ENCODE measurements at places on chromosomes 7 and 10.

DNA sequence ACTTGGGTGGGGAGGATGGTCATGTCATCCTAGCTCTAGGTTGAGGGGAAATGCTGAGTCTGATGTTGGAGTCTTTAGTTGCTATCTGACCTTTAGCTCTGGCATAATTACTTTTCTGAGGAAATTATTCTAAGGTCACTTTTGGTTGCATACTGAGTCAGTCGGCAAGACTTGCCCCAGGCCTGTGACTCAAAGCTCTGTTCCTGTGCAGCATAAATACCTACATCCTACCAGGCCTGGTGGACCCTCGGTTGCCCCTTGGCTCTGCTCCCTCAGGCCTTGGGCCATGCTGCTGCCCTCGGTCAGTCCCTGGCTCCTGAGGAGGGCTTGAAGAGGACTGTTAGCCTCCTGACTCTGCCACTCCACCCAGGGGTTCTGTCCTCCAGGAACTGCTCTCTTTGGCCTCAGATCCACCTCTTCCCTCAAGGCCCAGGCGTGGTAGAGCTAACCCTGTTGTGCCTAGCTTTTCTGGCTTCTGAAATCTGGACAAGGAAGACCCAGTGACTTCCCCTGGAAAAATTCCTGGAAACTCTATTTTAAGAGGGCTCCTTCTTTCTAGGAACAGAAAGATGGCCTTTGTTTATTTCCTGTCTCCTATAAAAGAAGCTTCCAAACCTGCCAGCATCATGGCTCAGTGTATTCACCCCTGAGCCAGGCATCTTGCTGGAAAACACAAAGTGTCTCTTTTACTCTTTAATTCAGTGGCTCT lies 71.2 kb downstream of the TMEM178B start:
- H3K4me3 ChIP-seq, result no peak overlapping the region
- H3K27me3 ChIP-seq, result peaks cover under 1% of the 10 kb centered on the region
- H3K27ac ChIP-seq, result no peak overlapping the region
- no peak for DNase-seq
- H3K36me3 ChIP-seq, result no peaks in the 10 kb centered on the region
- no peaks in the 10 kb centered on the region for H3K4me1 ChIP-seq

DNA sequence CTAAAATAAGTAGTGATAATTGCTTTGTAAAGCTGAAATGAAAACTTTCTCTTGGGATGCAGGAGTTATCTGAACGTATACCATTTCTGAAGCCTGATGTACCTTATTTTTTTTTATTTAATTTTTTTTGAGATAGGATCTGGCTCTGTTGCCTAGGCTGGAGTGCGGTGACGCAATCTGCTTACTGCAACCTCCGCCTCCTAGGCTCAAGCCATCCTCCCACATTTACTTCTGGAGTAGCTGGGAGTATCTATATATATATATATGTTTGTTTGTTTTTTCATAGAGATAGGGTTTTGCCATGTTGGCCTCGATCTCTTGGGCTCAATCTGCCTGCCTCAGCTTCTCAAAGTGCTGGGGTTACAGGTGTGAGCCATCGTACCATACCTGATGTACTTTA lies 2.4 kb downstream of the PMPCB start:
- no peak overlapping the region for H3K27ac ChIP-seq
- H3K27me3 ChIP-seq, result no peaks in the 10 kb centered on the region
- DNase-seq, result no peak
- H3K36me3 ChIP-seq, result peaks cover 49% of the 10 kb centered on the region

DNA sequence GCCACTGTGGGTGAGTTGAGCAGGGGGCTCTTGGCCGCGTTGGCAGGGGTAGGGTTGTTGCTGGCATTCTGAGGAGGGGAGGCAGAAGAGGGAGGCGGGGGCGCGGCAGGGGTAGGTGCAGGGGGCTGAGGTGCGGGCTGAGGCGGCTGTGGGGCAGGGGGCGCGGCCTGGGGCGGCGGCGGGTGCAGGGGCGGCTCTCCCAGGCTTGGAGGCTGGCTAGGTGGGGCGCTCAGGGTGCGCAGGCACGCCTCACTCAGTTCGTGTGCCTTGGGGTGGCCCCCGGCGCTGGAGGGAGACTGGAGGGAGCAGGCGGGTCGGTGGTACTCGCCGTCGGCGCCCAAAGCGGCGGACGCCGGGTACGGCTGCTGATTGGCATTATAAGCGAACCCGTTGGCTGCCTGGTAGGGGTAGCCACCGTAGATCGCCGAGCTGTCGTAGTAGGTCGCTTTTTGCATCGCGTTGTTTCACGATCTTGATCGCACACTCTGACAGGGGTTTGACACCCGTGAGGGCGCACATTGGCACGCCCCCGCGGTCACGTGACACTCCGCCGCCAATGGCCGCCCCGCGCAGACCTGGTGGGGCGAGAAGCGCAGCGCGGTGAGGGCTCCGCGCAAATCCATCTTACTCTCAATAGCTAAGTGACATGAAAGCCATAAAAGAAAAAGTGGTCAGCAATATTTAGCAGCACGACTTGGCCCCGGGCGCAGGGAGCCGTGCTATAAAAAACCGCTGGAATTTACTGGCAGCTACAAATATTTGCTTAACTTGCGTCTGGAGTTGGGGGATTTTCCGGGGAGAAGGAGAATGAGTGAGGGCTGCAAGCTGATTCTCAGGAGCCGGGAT lies 7.9 kb upstream of the HOXA2 start:
- DNase-seq, result no peak
- H3K4me3 ChIP-seq, result no peak overlapping the region
- no peak overlapping the region for H3K27ac ChIP-seq
- peaks cover 4% of the 10 kb centered on the region for H3K27me3 ChIP-seq
- no peaks in the 10 kb centered on the region for H3K4me1 ChIP-seq
- no peaks in the 10 kb centered on the region for H3K36me3 ChIP-seq

- H3K4me1 ChIP-seq, result no peaks in the 10 kb centered on the region
- H3K27me3 ChIP-seq, result no peaks in the 10 kb centered on the region
- no peak overlapping the region for H3K4me3 ChIP-seq
Observed at GRCh38 chr7:47693216-47693615, 111.3 kb upstream of the TNS3 start.

- no peak for DNase-seq
- H3K27me3 ChIP-seq, result no peaks in the 10 kb centered on the region
- H3K36me3 ChIP-seq, result no peaks in the 10 kb centered on the region
- H3K4me3 ChIP-seq, result no peak overlapping the region
- no peaks in the 10 kb centered on the region for H3K4me1 ChIP-seq
Observed at GRCh38 chr7:88455696-88456095, 149.0 kb upstream of the STEAP4 start.

- peaks cover 24% of the 10 kb centered on the region for H3K4me1 ChIP-seq
- no peaks in the 10 kb centered on the region for H3K27me3 ChIP-seq
- H3K4me3 ChIP-seq, result no peak overlapping the region
- H3K36me3 ChIP-seq, result peaks cover 3% of the 10 kb centered on the region
Observed at GRCh38 chr7:104934665-104935064, 79.3 kb upstream of the KMT2E start.

GRCh38 chr10:96417441-96417840 lies 58.6 kb upstream of the OPALIN start:
- no peaks in the 10 kb centered on the region for H3K36me3 ChIP-seq
- no peak for DNase-seq
- peaks cover 5% of the 10 kb centered on the region for H3K27me3 ChIP-seq
- H3K4me1 ChIP-seq, result no peaks in the 10 kb centered on the region
- no peak overlapping the region for H3K27ac ChIP-seq

- H3K27me3 ChIP-seq, result no peaks in the 10 kb centered on the region
- no peak overlapping the region for H3K27ac ChIP-seq
- no peak overlapping the region for H3K4me3 ChIP-seq
- H3K4me1 ChIP-seq, result peaks cover 9% of the 10 kb centered on the region
Observed at GRCh38 chr7:129422727-129423126, 11.5 kb upstream of the STRIP2 start.

- no peak for DNase-seq
- H3K27ac ChIP-seq, result no peak overlapping the region
- no peak overlapping the region for H3K4me3 ChIP-seq
- H3K27me3 ChIP-seq, result peaks cover 16% of the 10 kb centered on the region
- no peaks in the 10 kb centered on the region for H3K36me3 ChIP-seq
- H3K4me1 ChIP-seq, result no peaks in the 10 kb centered on the region
Observed at GRCh38 chr7:95540366-95540765, 54.6 kb downstream of the ASB4 start.

DNA sequence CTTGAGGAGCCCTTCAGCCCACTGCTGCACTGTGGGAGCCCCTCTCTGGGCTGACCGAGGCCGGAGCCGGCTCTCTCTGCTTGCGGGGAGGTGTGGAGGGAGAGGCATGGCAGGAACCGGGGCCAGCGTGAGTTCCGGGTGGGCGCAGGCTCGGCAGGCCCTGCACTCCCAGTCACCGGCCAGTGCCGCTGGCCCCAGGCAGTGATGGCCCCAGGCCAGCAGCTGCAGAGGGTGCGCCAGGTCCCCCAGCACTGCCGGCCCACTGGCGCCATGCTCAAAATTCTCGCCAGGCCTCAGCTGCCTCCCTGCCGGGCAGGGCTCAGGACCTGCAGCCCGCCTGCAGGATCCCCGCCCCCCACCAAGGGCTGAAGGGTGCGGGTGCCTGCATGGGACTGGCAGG lies 128.4 kb upstream of the STARD3NL start:
- no peaks in the 10 kb centered on the region for H3K36me3 ChIP-seq
- DNase-seq, result no peak
- no peaks in the 10 kb centered on the region for H3K4me1 ChIP-seq
- no peak overlapping the region for H3K4me3 ChIP-seq

DNA sequence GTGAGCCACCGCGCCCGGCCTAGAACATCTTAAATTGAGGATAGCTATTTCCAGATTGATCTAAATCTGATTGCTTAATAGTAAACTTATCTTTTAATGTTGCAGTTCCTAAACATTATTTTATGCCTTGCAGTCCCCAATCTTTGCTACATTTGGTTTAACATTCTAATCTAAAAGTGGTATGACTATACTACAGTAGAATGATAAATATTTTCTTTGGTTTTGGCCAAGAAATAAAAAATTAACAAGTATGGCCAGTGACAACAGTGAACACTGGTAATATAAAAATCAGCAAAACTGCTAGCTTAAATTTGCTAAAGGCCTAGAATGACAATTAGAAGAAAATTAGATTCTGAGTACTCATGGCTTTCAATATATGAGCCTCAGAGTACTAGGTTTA lies 73.5 kb downstream of the CDK6 start:
- H3K4me1 ChIP-seq, result peaks cover 79% of the 10 kb centered on the region
- DNase-seq, result no peak
- H3K27me3 ChIP-seq, result no peaks in the 10 kb centered on the region
- H3K4me3 ChIP-seq, result no peak overlapping the region
- H3K36me3 ChIP-seq, result peaks cover 64% of the 10 kb centered on the region

DNA sequence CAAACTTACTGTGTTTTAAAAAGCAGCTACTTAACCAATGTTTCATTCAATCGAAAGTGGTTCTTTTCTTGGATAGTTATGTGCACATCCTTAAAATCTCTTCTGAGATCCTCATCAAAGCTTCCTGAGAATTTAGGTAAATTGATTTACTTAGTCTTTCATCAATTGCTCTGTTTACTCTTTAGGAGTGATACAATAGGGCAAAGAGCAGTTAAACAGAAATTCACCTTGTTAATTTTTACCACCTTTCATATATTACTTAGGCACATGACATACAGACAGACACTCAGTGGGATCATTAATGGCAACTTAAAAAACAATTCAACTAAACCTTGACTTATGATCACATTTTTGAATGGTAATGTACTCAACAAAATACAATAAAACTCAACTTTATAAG lies 456.3 kb downstream of the DGKB start:
- no peaks in the 10 kb centered on the region for H3K36me3 ChIP-seq
- no peaks in the 10 kb centered on the region for H3K27me3 ChIP-seq
- no peak for DNase-seq
- no peak overlapping the region for H3K27ac ChIP-seq

DNA sequence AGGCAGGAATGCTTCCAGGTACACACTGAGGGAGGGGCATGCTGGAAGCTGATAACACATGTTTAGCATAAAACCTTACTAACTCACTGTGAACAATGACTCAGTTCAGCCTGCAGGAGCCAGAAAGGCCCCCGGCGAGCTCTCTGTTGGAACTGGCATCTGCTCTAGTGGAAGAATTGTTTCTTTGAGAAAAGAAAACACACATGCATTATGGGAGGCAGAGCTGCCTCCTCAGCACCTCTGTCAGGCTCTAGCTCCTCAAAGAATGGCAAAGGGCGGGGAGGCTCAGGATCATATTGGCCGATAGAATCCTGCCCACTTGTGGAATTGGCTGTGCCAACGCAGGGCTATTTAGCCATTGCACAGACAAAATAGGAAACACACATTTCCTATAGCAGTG lies 338.3 kb downstream of the CXCL12 start:
- DNase-seq, result no peak
- H3K27ac ChIP-seq, result no peak overlapping the region
- no peaks in the 10 kb centered on the region for H3K4me1 ChIP-seq

- no peaks in the 10 kb centered on the region for H3K4me1 ChIP-seq
- no peaks in the 10 kb centered on the region for H3K27me3 ChIP-seq
- H3K27ac ChIP-seq, result no peak overlapping the region
- H3K4me3 ChIP-seq, result no peak overlapping the region
- H3K36me3 ChIP-seq, result no peaks in the 10 kb centered on the region
- no peak for DNase-seq
Observed at GRCh38 chr10:16116404-16117304, 256.3 kb upstream of the MINDY3 start.

DNA sequence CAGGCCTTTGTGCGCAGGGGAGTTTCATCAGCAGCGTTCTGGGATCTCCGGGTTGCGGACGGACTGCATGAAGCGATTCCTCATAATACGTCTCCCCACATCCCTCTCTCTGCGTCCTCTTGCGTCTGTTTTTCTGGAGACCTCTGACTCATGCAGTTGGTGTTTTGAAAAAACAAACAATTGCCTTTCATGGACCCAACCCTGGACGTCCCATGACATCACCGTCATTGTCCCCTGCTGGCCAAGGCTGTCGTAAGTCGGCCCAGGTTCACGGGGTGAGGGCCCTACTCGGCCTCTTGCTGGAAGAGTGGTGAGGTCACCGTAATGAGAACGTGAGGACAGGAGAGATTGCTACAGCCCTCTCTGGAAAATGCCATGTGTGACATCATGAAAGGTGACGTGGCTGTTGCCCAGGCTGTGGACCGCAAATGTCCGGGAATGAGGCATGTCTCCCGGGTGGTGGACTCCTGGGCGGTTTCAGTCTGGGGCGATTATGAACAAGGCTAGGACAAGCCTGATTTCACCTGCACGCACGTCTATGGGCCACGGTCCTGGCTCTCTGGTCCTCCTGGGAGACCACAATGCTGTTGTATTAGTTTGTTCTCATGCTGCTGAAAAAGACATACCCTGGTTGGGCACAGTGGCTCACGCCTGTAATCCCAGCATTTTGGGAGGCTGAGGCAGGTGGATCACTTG lies 9.8 kb upstream of the MAFK start:
- H3K27ac ChIP-seq, result no peak overlapping the region
- H3K27me3 ChIP-seq, result peaks cover 4% of the 10 kb centered on the region
- no peak for DNase-seq
- H3K4me3 ChIP-seq, result no peak overlapping the region
- no peaks in the 10 kb centered on the region for H3K36me3 ChIP-seq
